Stimulated activated CD4-positive, alpha-beta T cell treated with anti-CD3 and anti-CD28 coated beads, Interleukin-1b, Interleukin-23, amount 100 ng/mL, for 4 hours (primary cell): ENCODE measurements at places on chromosomes 6 and 20.

DNA sequence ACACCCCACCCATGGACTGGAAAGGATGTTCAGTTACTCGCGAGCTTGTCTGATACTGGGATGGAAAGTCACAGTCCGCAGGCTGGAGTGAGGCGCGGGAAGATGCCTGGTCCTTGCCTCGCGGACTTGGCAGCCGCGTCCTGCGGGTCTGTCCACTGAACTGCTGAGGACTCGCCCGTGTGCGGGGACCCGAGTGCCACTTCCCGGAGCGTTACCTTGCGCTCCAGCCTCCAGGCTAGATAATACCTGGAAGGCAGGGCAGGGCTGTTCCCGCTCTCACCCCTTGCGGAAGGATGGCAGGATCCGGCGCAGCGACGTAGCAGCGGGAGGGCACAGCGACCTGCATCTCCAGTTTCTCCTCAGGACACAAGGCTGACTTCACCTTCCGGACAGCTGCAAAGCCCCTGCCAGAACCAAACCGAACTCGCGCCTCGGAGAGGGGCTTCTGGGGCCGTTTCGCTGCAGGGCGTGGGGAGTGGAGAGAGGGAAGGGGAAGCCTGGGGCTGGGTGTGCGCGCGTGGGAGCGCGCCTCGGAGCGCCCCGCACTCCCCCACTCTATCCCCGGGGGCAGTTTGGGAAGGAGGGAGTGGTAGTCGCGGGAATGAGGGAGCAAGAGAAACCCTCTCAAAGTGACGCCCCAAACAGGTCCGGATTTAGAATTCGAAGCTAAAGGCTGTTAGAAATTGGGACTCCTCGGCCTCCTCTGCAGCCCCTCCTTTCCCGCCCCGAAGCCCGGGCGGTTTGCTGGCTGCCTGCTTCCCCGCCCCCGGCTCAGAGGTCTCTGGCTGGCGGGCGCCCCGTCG is at the start of gene KCNQ5:
KCNQ5 (plus strand) TSS at position 774 of the 803 bp plus-strand sequence.
- peak; percentile 23 for DNase-seq

- DNase-seq, result no peak
Observed at GRCh38 chr6:54084231-54084630, 27.0 kb upstream of the MLIP start.

DNA sequence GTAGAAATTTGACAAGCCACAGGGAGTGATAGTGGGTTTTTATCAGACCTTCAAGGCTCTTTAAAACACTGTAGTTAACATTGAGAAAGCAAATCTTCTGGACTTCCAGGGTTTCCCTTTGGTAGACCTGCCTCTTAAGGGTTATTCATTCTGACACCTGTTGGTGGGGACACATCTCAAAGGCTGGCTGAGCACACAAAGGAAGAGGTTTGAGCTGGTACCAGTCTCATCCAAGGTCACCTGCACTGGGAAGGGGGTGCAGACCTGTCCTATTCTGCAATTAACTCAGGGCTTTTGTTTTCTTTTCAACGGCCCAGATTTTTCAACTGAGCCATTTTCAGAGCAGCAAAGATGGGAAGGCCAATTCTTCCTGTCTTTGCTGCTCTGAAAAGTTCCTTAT is 45.6 kb downstream of the EDN1 start:
- DNase-seq, result no peak

DNA sequence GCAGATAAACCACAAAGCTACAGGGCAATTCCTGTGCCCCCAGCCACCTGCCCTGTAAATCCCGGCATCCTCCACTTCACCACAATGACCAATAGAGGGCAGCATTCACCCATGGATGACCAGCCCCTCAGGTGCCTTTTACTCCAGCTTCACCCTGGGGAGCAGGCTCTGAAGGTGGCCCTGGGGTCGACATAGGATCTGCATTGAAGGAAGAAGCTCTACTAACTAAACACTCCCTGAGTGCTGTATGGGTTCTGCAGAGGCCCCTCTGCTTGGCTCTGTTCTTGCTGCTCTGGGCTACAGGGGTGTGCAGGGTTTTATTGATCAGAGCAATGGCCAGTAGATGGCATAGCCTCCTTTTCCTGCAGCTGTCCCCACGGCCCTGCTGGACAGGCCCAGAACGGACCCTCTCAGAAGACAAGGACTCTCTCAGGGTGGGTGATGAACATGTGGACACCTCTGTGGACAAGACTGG is 20.3 kb downstream of the CST4 start:
- DNase-seq, result peak; percentile 3

GRCh38 chr6:154245506-154245905 is 111.1 kb downstream of the IPCEF1 start:
- no peak for DNase-seq

DNA sequence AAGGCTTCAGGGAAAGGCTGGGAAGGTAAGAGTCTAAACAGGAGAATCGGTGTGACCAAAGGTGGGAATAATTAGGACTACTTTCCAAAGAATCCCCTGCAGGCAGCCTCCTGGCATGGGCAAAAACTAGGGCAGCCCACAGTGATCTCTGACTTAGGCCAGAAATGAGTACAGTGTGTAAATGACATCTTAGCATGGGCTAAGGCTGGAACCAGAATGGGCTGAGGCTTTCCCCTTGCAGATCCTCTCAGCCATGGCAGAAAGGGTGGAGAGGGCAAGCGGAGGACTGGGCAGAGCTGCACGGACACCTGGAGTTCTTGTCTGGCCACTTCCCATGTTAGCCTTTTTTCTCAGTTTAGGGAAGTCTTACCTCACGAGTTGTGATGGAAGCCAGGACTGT is 69.9 kb upstream of the FOXQ1 start:
- DNase-seq, result no peak

- DNase-seq, result no peak
Observed at GRCh38 chr6:47405273-47405672, 72.3 kb upstream of the CD2AP start.

DNA sequence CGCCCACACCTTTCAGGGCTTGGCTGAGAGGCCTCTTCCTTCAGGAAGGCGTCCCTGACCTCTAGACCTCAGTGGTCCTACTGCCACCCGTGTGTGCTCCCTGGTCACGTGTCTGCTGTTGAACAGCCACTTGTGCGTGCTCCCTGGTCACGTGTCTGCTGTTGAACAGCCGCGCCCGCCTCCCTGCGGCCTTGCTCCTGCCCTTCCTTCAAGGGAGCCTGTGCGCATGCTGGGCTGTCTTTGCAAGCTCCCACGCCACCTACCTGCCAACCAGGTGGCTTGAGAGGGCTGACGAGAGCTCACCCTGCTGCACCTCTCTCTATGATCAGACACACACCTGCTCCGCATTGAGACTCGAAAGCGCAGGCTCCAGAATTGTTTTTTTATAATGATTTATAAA is 179.3 kb downstream of the BMP7 start:
- no peak for DNase-seq

DNA sequence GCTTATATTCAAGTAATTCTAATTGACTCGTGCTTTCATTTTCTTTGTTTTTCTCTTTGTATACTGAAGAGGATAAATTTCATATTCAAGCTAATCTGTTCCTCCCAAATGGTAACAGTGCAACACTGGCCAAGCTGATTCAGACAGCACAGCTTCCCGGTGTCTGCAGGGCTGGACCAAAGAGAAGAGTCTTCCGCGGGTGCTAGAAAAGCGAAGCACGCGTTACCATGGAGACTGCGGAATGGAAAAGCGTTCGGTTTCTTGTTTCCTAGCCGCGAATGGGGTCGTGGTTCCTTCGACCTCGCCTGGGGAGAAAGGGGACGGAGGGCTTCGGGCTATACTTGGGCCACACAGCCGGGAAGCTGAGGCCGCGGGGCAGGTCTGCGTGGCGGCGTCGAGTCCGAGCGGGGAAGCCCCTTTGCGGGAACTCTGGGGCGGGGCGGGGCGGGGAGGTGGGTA is 6.2 kb upstream of the ZNF311 start:
- peak; percentile 11 for DNase-seq

DNA sequence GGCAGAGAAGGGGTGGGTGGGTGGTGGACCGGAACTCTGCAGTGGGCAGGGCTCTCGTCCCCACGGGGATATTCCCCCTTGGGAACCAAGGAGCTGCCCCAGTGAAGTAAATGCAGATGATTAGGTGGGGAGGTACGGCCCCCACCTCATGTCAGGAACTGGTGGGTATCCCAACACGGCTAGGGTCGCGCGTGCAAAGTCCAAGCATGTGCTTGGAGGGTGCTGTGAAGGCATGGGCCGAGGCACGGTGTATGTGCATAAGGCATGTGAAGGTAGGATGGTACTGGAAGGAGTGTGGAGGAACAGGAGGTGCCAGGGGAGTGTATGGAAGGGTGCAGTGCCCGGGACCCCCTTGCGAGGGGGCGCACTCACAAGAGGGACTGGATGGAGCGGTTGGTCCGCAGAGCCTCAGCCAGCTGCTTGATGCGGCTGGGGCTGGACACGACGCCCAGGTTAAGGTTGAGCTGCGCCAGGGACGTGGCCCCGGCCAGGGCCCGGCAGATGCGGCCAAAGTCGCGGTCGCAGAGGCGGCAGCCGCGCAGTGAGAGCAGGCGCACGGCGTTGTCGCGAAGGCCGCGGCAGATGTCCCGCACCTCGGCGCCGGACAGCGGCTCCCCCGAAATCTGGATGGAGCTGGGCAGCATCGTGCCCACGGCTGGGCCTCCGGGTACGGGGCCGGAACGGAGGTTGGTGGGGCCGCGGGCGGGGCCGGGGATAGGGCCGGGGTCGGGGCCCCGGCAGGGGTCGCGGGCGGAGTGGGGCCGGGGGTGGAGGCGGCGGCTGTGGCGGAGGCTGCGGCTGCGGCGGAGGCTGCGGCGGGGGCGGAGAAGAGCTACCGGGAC is 783 bp downstream of the LRRC73 start:
- no peak for DNase-seq

GRCh38 chr20:60237981-60238380 is 279.8 kb downstream of the CDH26 start:
- no peak for DNase-seq

DNA sequence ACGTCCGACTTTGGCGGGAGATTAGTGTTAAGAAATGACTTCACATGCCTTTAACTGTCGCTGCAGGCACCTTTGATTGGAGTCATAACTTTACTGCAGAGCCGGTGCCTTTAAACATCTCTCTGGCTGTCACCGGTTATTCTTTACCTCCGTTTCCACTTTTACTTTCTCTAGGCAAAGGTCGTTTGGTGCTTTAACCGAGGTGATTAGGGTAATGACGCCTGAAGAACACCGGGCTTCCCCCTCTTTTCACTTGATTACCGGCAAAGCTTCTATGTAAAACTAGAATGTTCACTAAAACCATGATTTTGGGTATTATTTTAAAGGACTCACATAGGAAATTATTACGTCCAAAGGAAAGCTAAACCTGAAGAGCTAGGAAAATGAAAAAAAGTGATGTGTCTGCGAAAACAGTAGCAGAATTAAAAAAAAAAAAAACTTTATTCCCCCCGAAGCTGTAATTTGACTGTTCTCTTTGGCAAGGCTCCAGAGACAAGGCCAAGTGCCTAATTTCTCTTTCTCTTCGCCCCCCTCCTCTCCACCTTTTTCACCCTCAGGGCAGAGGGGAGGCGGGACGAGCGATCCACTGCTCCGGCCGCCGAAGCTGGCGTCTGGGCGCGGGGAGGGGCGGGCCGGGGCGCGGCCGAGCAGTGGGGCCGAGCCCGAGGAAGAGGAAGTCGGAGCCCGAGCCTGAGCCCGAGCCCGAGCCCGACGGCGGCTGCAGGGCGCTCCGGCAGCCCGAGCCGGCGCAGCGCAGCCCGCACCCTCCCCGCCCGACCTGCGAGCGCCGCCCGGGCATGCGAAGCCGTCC is at the start of gene PLEKHG1:
PLEKHG1 (plus strand) TSS at position 687 of the 811 bp plus-strand sequence. CDS start 133,797 bp downstream, outside the sequence.
- peak; percentile 40 for DNase-seq

- peak; percentile 55 for DNase-seq
Observed at GRCh38 chr20:49846206-49846807, 33.7 kb downstream of the SLC9A8 start.

GRCh38 chr6:36636687-36637418 is 41.7 kb upstream of the CDKN1A start:
- DNase-seq, result no peak

GRCh38 chr20:15241681-15242080 is 904.3 kb upstream of the FLRT3 start:
- no peak for DNase-seq

DNA sequence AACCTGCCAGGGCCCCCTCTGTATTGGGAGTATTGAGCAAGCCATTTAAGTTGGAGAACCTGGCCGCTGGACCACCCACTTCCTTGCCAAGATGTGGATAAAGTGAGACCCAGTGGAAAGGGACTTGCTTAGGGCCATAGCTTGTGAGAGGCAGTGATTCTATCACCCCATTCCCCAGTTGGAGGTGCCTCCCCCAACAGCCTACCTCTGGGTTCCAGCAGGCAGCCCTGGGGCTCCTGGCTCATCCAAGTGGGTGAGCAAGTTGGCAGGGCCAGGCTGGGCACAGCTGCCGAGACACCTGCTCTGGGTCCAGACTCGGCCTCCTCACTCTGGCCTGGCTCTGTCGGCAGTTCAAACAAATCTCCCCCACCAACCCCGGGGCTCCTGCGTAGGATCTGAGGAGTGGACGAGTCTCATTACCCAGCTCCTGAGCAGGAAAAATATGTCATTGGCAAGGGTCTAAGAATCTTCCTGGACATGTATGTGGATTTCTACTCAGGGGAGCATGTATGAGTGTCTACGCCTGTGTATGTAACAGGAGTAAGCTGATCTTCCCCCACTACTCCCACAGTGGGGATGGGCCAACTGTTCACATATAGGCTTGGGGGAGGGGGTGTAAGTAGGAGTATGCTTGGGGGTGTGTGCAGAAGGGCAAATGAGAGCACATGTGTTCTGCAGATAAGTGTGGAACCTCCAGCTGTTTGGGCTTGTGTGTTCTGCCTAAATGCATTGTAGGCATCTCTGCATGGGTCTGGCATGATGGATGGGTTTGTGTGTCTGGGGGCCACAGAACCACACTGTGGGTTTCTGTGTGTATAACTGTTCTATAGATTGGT is 1.9 kb downstream of the ID1 start:
- DNase-seq, result no peak

GRCh38 chr20:36116807-36117441 is 37.6 kb upstream of the EPB41L1 start:
- no peak for DNase-seq

DNA sequence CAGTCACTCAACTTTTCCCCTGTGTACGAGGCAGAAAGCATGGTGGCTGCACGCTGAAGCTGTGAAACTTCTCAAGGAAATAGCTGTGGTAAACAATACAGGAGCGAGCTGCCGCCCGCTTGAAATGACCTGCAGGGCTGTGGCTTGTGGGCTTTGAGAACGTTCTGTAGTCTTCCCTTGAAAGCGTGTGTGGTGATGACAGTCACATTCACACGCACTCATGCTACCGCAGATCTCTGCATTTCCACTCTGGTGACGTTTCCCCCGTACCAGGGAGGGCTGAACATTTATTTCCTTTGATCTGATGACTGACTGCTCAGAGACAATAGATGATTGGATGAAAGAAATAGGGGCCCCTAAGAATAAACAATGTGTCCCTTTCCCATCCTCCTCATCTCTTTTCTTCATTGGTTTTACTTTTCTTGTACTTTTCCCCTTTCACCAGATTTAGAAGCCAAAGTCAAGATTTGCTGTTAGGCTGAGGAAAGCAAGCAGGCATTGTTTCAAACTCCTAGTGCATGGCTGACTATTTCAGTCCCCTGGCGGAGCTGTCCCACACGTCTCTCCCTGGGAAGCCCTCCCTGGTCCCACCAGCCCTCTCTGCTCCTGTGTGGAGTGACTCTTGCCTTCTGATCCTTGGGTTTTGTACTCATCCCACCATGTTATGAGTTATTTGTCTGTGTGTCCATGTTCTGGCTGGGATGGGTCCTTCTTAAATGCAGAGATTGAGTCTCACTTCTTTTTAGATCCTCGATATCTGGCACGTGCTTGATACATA is 3.9 kb downstream of the SYTL3 start:
- DNase-seq, result peak; percentile 53

- no peak for DNase-seq
Observed at GRCh38 chr6:11346516-11346915, 114.0 kb upstream of the NEDD9 start.

GRCh38 chr20:20761301-20761700 is 48.9 kb upstream of the RALGAPA2 start:
- no peak for DNase-seq
